ENCODE measurements at places on chromosomes 12 and 14. TPM values are rescaled to one million over a fixed set of nuclear protein-coding genes. Genes with fewer than 3 reads are reported as not detected.

The CMKLR1 gene
- 1.4 TPM for total RNA-seq

DNA sequence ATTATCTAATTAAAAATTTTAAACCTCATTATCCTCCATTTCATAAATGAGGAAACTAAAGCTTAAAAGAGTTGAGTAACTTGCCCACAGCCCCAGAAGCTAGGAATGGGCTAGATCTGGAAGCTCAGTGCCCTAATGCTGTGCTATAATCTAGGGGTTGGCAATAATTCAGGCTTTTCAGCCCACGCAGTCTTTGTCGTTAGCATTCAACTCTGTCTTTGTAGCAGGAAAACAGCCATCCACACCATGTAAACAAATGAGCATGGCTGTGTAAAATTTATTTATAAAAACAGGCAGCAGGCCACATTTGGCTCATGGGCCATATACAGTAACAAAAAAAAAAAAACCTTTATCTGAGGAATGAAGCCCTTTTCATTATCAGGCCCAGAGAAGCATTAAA, 92.4 kb upstream of the OVCH1 start:
- no peak for DNase-seq

The SLC17A8 gene
- under 0.01 TPM for total RNA-seq

The ABCC9 gene
- 0.17 TPM for total RNA-seq

The KSR2 gene
- 0.29 TPM for total RNA-seq

The GPR65 gene
- total RNA-seq: not detected

Data from kidney epithelial cell (primary cell).